Ureter (tissue), 1 donor: ENCODE measurements at places on chromosomes 3 and 15. TPM values are rescaled to one million over a fixed set of nuclear protein-coding genes. Genes with fewer than 3 reads are reported as not detected.

The MCF2L2 gene
- total RNA-seq, result 3.0 TPM

DNA sequence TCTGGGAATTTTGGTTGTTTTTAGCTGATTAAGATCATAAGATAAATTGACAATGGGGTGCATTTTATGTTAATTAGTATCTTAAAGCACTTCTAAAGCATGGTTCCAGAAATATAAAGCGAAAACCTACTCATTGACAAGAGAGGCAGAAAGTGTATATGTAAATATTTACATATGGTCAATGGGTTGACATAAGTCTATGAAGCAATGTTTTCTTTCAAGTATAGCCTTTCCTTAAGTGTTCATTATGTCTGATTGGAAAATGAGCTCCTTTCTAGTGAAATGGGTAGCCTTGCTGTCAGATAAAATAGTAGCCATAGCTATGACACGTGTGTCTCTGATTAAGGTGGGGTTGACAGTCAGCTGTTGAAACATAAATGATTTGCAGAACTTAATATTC is 365.2 kb upstream of the AGTR1 start:
- no peak for DNase-seq

DNA sequence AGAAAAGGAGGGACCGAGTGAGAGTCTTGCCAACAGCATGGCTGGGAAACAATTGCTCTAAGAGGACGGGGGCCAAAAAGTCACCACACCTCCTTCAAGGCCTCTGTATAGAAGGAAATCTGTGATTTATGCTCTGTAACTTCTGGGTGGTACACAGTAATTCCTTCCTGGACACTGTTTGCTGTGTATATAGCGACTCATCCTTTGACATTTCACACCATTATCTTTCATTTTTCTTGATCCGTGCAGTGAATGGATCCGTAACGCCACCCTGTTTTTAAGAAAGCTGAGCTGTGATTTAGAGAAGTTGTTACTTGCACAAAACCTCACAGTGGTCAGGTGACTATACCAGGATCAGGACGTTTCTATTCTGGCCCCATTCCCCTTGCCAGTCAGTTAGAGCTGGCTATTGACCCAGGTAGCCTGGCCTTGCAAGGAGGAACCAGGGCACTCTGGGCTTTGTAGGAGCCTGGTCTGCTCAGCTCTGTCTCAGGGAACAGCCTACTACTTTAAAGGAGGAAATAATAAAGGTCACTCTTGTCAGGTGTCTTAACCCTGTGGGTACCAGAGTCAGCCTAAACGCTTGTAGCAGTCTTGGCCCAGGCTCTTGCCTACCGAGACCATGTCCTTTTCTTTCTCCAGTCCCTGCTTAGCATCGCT is 86.5 kb upstream of the MYZAP start:
- DNase-seq, result no peak

DNA sequence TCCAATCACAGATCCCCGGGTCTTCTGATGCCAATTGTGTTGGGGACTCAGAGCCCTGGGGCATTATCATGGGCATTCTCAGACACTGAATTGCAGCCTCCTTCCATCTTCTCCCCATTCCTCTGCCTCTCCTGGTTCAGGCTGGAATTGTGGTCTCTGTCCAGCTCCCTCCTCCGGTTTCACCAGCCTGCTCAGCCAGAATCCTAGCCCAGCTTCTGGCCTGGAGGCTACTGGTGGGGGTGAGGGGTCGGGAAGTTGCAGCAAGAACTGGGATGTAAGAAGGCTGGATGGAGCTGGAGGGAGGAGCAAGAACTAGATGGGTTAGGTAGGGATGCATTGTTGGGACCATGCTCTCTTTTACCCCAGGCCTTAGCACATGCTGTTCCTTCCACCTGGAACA is 53.5 kb downstream of the TLE3 start:
- no peak for DNase-seq

DNA sequence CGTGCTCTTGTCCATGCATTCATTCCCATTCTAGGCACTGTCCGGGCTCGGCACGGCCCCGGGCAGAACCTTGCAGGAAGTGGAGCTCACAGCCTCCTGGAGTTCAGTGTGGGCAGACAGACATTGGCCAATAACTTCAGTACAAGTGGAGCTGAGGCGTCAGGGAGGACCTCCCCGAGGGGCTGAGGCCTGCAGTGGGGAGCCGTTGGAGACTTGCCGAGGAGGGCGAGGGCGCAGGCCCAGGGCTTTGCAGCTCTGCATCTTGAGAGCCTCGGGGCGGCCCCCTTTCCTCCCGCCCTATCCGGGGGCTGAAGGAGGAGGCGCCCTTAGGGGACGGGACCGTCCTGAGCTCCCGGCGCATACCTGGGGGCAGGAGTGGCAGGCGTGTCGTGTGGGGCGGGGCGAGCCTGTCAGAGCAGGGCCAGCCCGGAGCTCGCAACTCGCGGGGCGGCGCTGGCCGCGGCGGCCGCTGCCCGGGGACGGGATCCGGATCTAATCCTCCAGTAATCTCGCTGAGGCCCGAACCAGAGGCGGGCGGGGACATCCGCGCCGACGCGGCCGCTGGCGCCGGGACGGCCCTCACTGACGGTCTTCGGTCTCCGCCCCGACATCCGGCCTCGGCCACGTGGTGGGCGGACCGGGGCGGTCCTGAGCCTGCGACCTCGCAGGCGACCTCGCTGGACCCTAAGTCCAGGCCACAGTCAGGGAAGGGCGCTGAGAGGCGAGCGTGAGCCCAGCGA is at the start of gene ACY1:
TSS of gene ACY1 (plus strand) at position 698 of the 740 bp plus-strand sequence. CDS start 530 bp downstream, outside the sequence.
- DNase-seq, result peak; percentile 90

DNA sequence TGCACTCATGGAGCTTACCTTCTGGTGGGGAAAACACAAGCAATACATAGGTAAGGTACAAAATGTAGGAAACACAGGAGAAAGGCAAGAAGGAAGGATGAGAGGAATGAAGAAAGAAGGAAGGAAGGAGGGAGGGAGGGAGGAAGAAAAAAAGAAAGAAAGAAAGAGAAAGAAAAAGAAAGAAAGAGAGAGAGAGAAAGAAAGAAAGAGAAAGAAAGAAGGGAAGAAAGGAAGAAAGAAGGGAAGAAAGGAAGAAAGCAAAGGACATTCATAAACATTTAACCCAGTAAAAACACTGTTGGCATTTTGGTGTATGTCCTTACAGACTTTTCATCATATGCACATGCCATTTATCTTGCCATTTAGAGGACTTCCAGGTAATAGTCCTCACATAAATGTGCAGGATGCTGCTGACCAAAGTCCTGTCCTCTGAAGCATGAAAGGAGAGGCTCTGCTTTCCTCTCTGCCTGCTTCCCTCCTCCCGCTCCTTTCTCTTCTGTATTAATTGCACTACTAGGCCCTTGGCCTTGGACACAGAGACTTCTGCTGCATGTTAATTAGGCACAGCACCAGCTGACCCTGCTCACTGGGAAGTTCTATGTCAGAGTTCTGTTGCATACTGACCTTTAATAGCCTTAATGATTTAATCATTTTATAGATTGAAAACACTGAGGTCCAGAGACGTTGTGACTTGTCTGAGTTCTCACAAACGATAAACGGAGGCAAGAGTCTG is 29.7 kb upstream of the NDUFB4 start:
- no peak for DNase-seq

DNA sequence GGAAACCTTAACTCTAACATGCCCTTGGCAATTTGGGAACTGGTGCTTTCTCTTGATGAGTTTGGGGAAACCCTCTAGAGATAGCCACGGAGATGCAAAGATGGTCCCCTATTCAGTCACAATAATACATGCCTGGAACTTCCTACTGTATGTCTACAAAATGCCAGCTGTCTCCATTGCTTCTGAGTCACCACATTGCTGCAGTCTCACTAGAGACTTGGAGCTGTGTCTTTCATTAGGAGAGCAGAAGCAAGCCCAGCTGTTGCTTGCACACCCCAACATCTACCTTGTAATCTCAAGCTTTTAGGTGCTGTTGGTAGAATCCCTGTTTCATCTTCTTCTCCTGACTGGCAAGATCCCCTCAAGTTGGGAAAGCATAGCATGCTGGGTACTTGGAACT is 261.0 kb downstream of the ADAMTSL3 start:
- DNase-seq, result no peak

DNA sequence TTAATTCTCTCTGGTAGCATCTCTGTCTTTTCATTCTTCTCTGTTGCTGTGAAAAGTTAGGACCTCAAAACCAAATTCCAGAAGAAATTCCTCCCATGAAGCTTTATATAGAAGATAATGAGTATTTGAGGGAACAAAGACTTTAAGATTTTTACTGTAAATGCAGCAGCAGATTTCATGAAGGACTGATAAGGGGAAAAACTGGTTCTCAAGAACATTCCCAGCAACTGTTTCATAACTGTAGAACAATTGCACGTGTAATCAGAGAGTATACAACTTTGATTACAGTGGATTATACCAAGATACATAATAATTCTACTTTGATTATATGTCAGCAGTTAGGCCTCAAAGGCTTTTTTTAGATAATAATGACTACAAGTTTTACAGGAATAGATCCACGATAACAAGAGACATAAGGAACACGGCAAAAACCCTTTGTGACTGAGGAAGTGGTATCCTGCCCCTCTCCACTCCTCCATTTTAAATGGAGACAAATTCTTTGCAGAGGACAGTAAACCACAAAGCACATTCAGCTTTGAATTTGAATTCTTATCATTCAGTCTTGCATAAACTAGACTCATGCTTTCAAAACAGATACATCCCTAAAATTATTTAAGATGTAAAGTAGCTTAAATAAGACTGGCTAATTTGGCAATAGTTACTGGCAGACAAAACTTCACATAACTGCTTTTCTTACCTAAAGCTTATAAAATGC is 42.9 kb upstream of the DIPK2A start:
- no peak for DNase-seq
